ENCODE measurements at places on chromosomes 12 and 14.
A peak's percentile ranks its signal among the peaks of the same experiment; 100 is the strongest.

- no peak for DNase-seq
These were observed 61.7 kb downstream of the PPP1R12A start for GRCh38 chr12:79873201-79873600.

GRCh38 chr14:104240434-104241157 is 102.2 kb downstream of the KIF26A start:
- no peak for DNase-seq

GRCh38 chr14:101226603-101227425 is 323.3 kb upstream of the RTL1 start:
- peak; percentile 64 for DNase-seq

DNA sequence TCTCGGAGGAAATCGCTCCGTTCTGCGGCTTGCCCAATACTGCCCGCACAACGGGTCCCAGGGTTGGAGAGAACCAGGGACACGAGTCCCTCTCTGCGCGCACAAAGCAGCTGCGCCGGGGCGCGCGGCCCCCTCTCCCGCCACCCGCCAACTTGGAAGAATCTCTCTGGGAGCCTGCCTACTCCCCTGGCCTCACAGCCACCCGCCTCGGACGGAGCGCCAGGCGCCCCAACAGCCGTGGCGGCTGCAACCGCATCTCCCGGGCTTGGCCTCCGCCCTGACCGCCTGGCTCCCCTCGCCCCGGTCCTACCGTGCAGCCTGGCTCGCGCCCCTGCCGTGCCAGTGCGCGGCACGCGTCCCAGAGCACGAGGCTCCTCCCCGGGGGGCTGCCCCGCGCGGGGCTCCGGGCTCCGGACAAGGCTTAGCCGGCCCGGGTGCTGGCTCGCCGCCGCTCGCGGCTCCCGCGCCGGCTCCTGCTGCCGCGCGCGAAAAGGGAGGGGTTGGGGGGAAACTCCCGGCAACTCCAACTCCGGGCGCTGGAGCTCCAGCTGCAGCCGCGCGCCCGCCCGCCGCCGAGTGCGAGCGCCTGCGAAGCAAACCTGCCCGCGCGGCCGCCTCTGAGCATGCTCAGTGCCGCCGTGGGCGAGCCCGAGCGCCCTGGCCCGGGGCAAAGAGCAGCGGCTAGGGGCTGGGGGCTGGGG is at the start of gene STXBP6:
Gene STXBP6, minus strand, starts transcription at position 580 of the 701 bp plus-strand sequence. CDS start 75,329 bp downstream, outside the sequence.
- DNase-seq, result peak; percentile 86

- DNase-seq, result peak; percentile 10
These were observed 17.4 kb upstream of the COL2A1 start for GRCh38 chr12:48021485-48022179.

GRCh38 chr12:62239571-62239970 is 20.6 kb upstream of the USP15 start:
- DNase-seq, result no peak
